Cardiac septum (tissue), 1 donor: ENCODE measurements at places on chromosomes 6 and 20.

DNA sequence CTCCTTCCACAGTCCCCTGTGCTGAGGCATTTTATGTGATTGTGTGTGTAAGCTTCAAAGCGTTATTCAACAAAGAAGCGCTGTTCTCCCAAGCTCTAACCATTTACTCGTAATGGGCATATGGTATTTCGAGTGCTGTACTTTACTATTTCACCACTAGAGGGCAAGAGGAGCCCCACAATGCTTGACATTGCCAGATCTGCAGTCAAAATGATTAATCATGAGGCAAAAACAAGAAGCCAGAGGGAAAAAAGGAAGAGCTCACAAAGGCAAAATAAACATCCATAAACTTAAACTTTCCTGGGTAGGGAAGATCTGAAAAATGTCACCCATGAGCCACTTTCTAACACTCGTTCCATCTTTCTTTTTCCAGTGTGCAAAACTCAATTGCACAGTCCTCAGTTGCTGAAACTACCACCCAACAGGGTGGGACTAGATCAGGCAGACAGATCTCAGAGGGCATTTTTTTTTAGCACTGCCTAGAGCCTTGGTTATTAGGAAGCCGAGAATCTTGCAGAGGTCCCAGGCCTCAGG lies 215.0 kb upstream of the PLCB4 start:
- no peak for DNase-seq

DNA sequence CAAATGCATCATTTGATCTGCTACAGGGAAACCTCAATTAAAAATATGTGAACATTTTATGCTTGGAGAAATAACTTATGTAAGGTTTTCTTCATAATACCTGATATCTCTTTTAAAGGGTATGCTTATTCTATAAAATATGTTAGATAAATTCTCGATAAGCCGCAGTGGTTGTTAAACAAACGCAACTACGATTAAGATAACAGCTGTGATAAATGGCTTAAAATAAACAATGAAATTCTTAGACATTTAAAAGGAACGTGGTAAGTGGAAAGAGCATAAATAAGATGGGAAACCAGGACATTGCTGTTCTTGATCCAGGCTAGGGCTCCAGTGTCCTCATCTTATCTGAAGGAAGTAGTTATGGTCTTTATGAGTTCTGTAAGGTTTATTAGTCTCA lies 415.9 kb downstream of the CD83 start:
- DNase-seq, result no peak

GRCh38 chr6:107539849-107540464 lies 50.0 kb downstream of the SOBP start:
- no peak for DNase-seq

- DNase-seq, result no peak
Observed at GRCh38 chr6:169723991-169724493, 258 bp downstream of the PHF10 start.

DNA sequence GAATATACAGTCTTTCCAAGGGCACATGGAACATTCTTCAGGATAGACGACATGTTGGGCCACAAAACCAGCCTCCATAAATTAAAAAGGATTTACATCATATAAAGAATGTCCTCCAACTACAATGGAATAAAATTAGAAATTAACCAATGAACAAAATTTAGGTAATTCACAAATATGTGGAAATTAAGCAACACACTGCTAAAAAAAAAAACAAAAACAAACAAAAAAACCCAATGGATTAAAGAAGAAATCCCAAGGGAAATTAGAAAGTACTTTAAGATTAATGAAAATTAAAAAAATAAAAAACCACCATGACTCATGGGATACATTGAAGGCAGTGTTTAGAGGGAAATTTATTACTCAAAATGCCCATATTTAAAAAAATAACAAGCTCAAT lies 21.4 kb upstream of the NT5E start:
- DNase-seq, result no peak

DNA sequence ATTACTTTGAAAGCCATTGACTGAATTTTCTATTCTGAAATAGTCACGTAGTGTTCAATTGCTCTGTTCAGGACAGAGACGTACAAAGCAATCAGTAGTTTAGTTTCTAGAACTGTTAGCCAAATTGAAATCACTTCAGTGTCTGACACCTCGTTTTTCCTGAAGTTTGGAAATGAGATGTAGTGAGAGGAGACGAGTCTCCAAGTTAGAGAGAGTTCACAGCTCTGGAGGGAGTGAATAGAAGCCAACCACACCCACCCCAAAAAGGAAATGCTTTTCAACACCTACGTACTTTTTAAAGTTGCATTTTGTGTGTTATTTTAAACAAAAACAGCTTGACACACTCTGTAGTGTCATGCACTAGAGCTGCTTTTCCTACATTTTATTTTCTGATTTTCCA lies 296.0 kb downstream of the ADGRG6 start:
- no peak for DNase-seq

- DNase-seq, result no peak
Observed at GRCh38 chr6:47043286-47043685, 1.2 kb upstream of the ADGRF1 start.

- DNase-seq, result no peak
Observed at GRCh38 chr6:66522864-66523263, 815.8 kb upstream of the EYS start.

- DNase-seq, result no peak
Observed at GRCh38 chr6:43887340-43887858, 117.4 kb downstream of the VEGFA start.

- no peak for DNase-seq
Observed at GRCh38 chr20:15005300-15005986, 668.0 kb upstream of the FLRT3 start.

DNA sequence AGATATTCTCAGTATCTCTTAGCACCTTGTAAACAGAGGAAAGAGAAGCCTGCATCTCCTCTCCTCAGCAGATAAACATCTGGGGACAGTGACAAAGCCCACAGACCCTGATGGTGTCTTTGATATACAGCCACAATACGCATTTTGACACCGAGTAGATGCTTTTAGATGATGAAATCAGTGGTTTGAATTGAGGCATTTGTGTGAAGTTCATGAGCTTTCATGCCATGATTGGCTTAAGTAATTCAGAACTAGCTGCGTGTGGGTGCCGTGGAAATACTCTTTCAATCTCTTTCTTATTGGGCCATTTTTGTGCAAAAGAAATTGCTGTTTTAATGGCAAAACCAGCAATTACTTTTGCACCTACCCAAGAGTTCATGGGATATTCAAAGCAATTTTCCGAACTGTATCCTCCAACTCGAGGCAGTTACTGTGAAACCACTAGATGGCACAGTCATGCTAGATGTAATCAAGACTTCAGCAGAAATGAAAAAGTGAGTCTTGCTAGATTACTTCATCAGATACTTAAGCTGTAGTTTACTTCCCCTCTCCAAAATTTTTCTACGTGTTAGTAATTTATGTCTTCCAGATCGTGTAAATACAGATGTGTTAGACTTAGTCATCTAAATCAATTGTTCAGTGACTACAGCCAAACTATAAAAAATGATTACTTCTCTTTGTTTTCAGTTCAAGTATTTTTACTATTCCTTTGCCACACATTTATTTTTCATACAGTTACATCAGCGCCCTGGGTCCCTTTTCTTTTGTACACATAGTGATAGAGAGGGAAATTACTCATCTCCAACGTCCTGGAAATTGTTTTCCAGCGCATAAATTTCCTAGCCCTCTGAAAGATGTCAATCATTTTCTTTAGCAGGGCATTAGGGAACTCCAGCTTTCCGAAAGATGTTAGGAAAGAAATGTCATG lies 49.4 kb downstream of the IYD start:
- no peak for DNase-seq

- no peak for DNase-seq
Observed at GRCh38 chr6:20875369-20875963, 341.2 kb downstream of the CDKAL1 start.

- no peak for DNase-seq
Observed at GRCh38 chr6:160284575-160284974, 26.0 kb upstream of the SLC22A2 start.

DNA sequence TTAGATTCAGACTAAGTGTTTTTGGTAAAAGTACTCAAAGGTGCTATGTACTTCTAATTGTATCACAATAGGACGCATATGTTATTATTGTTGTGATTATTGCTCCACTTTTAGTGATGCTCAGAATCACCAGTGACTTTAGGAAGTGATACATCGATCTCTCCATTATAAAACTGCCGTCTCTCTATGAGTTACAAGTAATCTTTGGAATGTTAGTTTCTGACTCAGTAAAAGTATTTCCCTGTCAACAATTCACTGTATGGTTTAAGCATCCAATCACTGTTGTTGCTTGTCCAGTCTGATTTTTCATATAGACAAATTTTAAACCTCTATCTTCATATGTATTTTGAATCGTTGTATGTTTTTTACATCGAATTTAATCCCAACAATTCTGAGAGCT lies 9.4 kb downstream of the DCBLD1 start:
- no peak for DNase-seq

- no peak for DNase-seq
Observed at GRCh38 chr6:100261486-100261885, 203.2 kb downstream of the SIM1 start.

- DNase-seq, result no peak
Observed at GRCh38 chr20:46265539-46265938, 42.8 kb downstream of the CDH22 start.

GRCh38 chr6:135871878-135872277 lies 20.4 kb downstream of the PDE7B start:
- DNase-seq, result no peak

DNA sequence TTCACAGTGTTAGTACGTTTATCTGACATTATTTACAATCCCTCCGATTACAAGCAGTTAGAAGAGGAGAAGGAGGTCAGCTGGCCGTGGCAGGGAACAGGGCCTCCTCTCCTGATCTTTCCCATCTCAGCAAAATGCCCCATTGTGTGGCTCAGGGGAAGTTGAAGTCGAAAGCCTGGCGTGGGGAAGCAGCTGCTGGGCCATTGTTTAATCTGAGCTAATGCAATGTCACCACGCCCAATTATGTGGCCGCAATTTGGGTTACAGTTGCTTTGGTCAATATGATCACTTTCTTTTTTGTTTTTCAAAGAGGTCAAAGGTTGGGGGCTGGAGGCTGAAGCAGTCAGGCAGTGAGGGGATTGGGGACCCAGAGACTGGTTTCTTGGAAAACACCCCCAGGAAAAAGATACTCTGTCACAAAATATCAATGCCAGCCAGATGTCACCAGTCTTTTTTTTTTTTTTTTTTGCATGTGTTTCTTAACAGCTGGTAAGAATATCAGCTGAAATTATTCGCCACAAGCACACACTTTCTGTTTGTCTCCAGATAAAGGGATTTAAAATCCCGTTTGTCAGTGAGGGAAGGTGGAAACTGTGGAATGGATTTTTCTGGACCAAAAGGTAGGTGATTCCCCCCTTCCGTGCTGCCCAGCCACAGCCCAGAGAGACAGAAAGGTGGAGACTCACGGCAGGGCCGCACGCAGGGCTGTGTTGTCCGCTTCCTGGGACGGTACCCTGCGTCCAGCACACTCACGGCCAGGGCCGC lies 24.6 kb downstream of the DLL1 start:
- DNase-seq, result no peak

DNA sequence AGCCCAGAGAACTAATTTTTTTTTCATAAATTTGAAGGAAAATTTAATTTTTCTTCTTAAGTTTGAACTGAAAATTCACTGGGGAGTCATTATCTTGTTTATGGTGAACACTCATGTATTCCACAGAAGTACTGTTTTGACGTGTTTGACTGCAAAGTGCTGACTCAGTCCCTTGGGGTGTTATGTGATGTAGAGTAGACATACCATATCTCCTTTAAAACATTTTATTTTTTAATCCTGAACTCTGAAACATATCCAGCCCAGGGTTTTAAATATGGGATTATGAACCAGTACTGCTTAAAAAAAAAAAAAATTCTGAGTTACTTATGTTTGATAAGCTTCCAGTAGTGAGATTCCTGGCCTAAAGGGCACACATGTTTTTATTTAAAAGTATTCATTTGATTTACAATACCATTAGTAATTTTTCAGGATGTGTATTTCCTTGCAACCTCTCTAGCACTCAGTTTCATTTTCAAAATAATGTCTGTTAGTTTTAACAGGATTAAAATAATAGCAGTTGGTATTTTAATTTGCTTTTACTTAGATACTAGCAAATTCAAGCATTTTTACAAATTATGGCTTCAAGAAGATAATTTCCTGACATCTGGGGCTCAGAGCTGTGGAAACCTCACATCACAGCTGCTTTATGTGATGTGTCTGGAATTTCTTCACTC lies 81.7 kb upstream of the PDE10A start:
- DNase-seq, result no peak

GRCh38 chr6:130372786-130373185 lies 7.0 kb downstream of the TMEM200A start:
- DNase-seq, result no peak

DNA sequence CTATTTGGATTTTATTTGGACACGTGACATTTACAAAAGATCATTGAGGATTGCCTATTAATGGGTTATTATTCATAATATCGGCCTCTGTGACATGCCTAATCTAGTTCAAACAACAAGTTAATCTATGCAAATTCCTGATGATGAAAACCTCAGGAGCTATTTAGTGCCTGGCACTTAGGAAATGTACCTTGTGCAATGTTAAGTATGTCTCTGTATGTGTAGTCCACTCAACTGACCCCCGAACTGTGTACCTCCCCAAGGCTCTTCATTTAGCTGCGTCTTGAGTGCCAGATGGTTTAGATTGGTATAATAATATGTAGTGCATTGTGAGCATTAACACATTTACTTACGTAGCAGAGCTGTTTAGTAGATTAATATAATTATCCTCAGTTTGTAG lies 6.9 kb downstream of the LAMA2 start:
- DNase-seq, result no peak

- no peak for DNase-seq
Observed at GRCh38 chr20:51306521-51307358, 235.8 kb downstream of the NFATC2 start.

DNA sequence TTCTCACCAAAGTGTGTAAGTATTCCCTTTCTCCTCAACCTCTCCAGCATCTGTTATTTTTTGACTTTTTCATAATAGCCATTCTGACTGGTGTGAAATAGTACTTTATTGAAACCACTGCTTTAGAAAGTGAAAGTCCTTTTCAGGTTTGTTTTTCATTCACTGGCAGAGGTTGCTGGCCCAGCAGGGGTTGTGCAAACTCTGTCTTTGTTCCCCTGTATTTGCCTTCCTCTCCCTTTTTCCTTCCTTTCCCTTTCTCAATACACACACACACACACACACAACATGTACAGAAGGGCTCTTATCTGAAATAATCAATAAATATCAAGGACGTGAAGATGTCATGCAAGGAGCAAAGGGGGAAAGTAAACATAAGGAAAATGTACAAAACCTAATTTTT lies 99.8 kb downstream of the LY86 start:
- DNase-seq, result no peak
